Stimulated activated CD8-positive, alpha-beta memory T cell treated with anti-CD3 and anti-CD28 coated beads, Interleukin-15, amount 100 ng/mL, for 48 hours (primary cell): ENCODE measurements at places on chromosomes 12 and 14.

GRCh38 chr14:71400871-71401321 lies 493.6 kb downstream of the PCNX1 start:
- no peak for DNase-seq

DNA sequence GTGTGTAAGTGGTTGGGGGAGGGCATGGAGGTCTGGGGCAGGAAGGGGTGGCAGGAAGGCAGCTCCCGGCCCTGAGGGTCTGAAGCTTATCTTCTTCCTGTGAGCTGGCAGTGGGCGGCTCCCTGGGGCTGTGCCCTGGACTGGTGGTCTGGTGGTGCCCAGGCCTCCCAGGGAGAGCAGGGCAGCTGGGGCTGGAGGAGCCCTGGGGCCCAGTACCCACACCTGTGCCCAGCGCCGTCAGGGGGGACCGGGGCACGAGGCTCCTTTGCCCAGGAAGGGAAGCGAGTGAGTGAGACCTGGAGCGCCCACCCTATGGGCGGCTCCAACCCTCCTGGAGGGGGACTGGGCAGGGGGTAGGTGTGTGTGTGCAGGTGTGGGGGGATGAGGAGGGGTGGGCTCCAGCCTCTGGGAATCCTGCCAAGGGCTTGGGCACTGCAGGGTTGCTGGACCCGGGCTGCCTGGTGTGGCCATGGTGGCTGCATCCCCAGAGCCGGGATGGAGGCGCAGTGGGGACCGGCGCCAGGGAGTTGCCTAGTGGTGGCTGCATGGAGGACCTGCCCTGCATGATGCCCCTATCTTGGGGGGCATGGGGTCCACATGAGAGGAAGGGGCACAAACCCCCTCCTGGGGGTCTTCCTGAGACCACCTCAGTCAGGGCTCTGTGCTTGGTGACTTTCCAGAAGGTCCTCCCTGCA lies 353.6 kb downstream of the TMEM121 start:
- no peak for DNase-seq

- DNase-seq = no peak
These were observed 205.2 kb downstream of the CACNA1C start for GRCh38 chr12:2258025-2258424.

GRCh38 chr12:85920324-85920947 lies 46.3 kb downstream of the NTS start:
- no peak for DNase-seq

GRCh38 chr14:23727566-23728335 lies 91.6 kb downstream of the DHRS2 start:
- no peak for DNase-seq

GRCh38 chr12:116490471-116490870 lies 68.7 kb upstream of the MAP1LC3B2 start:
- no peak for DNase-seq

GRCh38 chr12:84706374-84706773 lies 206.2 kb downstream of the SLC6A15 start:
- DNase-seq = no peak

DNA sequence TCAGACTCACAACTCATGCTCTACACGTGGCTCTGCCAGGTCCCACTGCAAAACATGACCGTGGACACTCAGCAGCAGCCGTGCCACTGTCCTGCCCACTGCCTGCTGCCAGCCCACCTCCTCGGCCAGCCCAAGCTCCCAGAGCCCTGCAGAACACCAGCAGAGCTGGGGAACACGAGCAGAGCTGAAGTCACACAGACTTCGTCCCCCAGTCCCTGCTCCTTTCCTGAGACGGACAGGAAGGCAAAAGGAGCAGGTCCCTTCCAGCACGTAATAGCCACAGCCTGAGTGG lies 152.1 kb downstream of the DPF3 start:
- DNase-seq = no peak
